ENCODE measurements at places on chromosomes 6 and 20.
A peak's percentile ranks its signal among the peaks of the same experiment; 100 is the strongest.

DNA sequence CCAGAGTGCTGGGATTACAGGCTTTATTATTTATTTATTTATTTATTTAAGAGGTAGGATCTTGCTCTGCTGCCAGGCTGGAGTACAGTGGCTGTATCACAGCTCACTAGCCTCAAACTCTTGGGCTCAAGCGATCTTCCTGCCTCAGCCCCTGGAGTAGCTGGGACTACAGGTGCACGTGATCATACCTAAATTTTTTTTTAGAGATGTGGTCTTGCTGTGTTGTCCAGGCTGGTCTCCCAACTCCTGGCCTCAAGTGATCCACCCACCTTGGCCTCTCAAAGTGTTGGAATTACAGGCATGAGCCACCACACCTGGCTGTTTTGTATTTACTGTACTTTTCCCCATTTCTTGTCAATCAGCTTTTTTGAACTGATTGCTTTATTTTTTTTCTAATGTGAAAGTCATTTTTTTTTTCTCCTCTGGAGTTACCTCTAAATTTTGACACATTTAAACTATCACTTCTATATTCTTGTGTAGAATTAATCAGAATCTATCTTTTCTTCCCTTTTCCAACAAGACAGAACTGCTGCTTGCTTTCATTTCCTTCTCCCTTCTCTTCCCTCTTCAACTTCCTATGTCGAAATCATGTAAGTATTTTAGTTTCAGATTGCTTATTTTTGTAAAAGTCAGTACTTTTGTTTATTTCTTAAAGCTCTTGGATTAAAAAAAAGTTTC is 12.0 kb downstream of the PANK2 start:
- no peak for DNase-seq

DNA sequence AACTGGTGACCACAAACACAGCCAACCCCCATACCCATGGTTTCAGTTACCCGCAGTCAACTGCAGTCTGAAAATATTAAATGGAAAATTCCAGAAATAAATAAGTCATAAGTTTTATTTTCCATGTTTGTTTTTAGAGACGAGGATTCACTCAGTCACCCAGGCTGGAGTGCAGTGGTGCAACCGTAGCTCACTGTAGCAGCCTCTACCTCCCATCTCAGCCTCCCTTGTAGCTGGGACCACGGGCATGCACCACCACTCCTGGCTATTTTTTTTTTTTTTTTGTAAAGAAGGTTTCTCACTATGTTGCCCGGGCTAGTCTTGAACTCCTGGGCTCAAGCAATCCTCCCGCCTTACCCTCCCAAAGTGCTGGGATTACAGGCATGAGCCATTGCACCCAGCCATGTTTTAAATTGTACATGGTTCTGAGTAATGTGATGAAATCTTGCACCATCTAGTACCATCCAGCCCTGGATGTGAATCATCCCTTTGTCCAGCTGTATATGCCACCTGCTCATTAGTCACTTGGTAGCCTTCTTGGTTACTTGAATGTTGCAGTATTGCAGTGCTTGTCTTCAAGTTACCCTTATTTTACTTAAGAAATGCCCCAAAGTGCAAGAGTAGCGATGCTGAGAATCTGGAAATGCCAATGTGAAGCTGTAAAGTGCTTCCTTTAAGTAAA is 14.5 kb downstream of the CSNK2A1 start:
- DNase-seq, result peak; percentile 90

DNA sequence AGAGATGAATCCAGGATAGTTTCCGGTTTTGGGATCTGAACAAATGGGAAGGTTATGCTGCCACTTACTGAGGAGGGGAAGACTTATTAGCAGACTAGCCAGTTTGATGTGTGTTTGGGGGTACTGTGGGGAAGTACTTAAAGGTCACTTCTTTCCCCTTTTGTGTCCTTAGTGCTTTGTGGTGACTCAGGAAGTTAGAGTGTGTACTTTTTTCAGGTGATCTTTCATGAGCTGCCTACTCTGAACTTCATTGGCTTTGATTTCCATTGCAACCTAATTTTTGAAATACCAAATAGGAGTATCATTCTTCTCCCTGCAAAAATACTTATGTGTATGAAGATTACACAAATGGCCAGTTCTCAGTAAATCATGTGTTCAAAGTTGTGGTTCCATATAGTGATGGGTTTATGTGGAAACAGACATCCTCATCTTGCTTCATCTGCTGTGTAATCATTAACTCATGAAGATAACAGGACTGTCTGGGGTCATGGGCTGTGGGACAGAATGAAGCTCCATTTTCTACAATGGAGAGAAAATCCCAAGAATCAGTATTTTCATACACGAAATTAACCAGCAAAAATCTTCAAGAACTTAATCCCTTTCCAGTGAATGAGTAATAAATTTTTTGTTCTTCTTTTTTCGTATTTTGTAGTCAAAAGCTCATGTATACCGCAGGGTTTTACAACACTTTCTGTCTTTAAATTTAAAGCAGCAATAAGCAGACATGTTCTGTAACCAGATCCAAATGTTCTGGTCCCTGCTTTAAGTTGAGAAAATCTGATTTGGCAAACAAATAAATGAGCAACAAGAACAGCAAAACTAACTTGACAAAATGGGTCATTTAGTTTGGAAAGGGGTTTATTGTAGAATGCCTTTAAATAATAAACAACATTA is 272.2 kb upstream of the FLRT3 start:
- no peak for DNase-seq

DNA sequence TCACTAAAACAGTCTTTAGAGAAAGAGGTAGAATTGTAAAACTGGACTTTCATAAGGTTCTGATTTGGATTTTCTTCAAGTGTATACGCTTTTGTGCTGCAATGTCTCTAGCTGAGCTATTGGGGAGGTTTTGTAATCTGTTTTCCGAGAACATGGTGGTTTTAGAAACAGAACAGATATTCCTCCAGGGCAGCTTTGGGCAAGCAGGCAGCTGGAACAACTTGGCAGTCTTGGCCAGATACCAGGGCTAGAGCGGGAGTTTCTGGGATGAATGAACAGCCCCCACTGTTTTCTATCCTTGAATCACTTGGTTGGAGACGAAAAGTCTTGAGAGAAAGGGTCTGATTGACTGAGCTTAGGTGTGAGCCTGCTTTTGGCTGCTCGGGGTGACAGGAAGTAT is 17.1 kb upstream of the ARMC2 start:
- peak; percentile 40 for DNase-seq

DNA sequence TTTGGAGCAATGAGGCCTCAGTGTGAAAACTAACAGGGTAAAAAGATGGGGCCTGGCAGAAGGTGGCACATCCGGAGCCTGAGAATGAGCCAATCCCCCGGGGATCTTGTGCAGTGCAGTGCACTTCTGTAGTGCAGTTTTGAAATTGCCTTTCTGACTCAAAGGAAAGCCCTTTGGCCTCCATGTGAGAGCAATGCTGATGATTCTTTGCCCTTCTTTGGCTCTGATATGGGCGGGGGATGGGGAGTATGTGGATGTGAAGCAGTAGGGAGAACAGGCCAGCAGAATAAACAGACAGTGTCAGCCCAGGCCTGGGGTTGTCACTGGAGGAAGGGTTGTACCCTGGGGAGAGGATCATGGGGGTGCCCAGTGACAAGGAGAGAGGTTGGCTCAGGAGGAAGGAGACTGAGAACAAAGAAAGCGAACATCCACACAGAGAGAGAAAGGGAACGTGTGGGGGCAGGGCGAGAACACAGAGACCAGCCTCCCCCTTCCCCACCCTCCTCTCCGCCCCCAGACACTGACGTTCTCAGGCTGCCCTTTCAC is 351.2 kb downstream of the CDC5L start:
- DNase-seq, result peak; percentile 67
